T-helper 2 cell (primary cell): ENCODE measurements at places on chromosomes 6 and 20.

- no peak for DNase-seq
Observed at GRCh38 chr6:21612067-21612745, 18.7 kb downstream of the SOX4 start.

- DNase-seq, result no peak
Observed at GRCh38 chr20:59404749-59405148, 104.3 kb downstream of the EDN3 start.

DNA sequence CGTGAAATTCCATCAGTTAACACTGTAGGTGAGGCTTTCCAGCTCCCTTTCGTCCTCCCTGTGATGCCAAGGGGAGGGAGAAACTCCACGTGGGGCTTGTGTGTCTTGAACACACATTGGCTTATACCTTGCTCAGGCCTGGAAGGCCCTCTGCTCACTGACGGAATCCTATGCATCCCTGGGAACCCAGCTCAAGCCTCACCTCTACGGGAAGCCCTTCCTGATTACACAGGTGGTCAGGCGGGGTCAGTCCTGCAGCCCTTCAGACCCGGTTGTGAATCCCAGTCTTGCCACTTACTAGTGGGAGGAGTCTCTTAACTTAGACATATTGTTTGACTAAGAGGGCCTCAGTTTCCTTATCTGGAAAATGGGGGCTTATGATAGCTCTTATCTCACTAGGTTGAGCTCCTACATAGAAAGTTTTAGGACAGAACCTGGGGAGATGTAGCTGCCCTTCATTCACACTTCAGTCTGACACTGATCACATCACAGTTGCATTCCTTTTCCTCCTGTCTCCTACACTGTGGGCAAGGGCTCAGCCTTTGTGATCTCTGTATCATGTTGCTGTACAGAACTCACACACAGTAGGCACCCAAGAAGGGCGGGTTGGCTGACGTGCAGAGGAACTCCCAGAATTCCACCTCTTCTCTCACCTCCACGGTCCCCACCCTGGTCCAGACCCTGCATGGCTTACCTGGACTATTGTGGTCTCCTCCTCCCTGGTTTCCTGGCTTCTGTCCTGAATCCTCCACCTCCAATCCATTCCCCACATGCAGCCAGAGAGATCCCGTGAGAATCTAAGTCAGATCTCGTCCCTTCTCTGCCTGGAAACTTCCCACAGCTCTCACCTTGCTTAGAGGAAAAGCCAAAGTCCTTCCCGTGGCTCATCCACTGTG, 129.6 kb downstream of the CEBPB start:
- no peak for DNase-seq

- no peak for DNase-seq
Observed at GRCh38 chr6:100693249-100693927, 187.7 kb downstream of the ASCC3 start.

DNA sequence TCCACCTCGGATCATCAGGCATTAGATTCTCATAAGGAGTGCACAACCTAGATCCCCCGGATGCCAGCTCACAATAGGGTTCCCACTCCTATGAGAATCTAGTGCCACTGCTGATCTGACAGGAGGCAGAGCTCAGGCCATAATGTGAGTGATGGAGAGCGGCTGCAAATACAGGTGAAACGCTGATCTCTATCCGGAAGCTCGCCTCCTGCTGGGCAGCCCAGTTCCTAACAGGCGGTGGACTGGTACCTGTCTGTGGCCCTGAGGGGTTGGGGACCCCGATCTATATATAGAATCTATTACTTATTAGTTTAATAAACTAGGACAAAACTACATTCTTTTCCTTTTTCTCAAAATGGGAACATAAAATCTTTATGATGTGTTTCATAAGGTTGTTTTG, 741.9 kb downstream of the RFPL4B start:
- no peak for DNase-seq

- no peak for DNase-seq
Observed at GRCh38 chr6:138371720-138372119, 6.0 kb upstream of the SMIM28 start.

DNA sequence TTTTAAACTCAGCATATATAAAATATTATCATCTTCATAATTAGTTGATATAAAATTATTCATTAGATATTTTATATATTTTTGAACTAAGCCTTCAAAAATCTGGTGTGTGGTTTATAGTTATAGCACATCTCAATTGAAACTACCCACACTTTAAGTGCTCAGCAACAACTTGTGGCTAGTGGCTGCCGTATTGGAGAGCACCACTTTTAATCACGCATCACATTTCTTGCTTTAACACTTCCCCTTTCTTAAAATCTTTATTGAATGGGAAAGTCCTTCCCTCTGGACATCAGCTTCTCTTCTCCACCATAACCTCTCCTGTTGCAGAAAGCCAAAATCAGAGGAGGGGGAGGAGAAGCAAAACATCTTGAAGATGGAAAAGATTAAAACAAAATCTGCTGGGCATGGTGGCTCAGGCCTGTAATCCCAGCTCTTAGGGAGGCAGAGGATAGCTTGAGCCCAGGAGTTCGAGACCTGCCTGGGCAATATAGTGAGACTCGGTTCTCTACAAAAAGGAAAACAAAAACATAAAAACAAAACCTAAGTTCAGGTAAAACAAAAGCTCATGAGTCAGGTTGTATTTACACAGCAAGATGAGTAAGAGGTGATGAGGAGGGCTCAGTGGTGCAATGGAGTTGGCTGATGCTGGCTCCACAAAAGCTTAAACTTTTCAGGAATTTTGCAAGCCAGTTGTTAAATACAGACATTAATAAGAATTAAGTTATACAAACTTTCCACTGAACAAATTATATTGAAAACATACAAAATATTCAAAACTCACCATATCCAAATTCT, 237.0 kb upstream of the SUPT3H start:
- no peak for DNase-seq

DNA sequence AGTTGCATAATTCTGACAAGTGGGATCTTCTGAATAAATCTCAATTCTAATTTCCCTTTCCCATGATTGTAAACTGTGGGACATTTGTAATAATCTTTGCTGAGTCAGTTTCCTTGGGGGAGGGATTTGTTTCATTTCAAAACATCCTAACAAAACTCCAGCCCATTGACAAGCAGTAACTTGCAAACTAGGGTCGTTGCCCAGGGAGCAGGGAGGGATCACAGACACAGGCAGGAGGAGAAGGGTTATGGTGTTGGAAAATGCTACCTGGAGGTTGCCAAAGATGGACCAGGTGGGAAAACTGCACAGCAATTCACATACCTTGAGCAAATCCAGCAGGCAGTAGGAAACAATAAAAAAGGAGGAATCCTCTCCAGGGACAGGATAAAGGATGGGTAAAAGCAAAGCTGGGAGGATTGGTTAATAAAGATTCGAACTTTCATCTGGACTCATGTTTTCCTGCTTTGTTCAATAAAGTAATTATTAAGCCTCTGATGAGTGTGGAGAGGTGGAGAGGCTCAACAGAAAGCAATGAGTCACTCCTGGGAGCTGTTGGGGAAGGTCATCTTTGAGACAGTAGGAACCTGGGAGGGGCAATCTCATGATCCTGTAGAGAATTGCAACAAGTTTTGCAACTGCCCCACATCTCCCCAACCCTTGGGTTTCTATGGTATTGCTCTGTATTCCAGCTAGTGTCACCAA, 87.3 kb upstream of the AKIRIN2 start:
- DNase-seq, result no peak

DNA sequence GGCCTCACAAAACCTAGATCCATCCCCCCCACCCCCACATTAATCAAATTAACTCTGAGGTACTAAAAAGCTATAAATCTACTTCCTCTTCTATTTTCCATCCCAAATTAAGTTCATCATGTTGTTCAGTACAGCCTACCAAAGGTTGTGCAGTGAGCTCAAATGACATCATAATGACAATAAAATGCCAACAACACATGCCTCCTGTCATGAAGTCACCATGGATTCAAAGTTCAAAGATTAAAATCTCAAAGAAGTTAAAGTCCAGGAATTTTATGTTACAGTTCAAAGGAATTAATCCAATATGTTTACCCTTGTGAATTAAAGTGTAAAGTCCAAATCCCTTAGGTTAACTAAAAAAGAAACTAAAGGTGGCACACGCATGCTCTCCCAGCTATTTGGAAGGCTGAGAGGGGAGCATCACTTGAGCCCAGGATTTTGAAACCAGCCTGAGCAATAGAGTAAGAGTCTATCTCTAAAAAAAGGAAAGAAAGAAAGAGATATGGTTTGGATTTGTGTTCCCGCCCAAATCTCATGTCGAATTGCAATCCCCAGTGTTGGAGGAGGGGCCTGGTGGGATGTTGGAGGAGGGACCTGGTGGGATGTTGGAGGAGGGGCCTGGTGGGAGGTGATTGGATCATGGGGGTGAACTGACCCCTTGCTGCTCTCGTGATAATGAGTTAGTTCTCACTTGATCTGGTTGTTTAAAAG, 25.7 kb upstream of the SIRT5 start:
- DNase-seq, result no peak

- DNase-seq, result no peak
Observed at GRCh38 chr20:6024768-6025167, 29.1 kb downstream of the LRRN4 start.

DNA sequence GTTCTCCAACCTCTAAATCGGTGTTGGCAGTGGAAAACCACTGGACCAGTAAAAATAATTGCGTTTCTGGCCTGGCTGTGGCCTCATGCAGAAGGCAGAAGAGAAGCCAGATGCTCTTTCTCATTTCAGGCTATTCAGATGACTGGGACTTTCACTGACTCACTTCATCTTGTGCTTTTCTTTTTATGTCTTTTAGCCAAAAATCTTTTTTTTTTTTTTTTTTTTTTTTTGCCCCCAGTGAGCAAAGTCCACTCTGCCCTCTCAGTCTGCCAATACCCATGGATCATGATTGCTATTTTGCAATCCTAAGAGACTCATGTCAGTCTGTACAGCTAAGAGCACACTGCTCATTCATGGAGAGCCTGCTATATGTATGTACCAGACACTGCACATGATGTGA, 962.5 kb downstream of the KIF16B start:
- no peak for DNase-seq

DNA sequence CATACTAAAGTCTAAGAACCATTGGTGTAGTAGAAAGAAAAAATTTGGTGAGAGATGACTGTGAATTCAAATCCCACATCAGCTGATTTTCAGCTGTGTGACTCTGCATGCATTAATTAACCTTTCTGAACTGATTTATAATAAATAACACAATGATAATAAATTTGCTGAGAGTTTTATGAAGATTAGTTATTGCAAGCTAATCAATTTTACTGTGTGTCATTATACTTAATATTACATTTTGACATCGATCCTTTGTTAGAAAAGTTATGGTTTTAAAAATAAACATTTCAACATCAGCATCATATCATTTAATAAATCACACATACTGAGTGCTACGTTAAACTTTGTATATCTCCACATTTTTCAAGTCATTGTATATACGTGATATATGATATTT, 599.7 kb upstream of the MMS22L start:
- no peak for DNase-seq

- no peak for DNase-seq
Observed at GRCh38 chr20:15496501-15497039, 1076.7 kb downstream of the KIF16B start.

- DNase-seq, result no peak
Observed at GRCh38 chr20:5722927-5723326, 27.3 kb upstream of the SHLD1 start.

DNA sequence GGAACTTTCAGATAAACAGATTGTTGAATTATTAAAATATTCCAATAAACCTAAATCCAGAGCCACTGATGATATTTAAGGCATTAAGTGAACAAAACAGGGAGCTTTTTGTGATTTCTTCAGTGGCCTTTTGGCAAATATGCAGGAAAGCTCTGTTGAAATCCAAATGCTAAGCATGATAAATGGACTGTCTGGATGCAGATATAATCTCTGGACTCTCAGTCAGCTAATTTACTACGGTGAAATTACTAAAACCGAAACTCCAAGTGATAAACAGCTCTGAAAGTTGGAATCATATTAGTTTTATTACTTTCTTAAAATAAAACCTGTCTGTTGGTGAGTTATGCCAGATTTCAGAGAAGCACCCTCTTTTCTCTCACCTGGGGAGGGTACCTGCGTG, 120.3 kb downstream of the IMPG1 start:
- DNase-seq, result no peak

- DNase-seq, result no peak
Observed at GRCh38 chr20:11451793-11452291, 465.9 kb upstream of the BTBD3 start.

- no peak for DNase-seq
Observed at GRCh38 chr6:35209081-35209480, 4.7 kb upstream of the SCUBE3 start.

GRCh38 chr6:36098920-36099647, 31.2 kb upstream of the MAPK13 start:
- no peak for DNase-seq

- no peak for DNase-seq
Observed at GRCh38 chr20:61391812-61392520, 139.9 kb downstream of the CDH4 start.

DNA sequence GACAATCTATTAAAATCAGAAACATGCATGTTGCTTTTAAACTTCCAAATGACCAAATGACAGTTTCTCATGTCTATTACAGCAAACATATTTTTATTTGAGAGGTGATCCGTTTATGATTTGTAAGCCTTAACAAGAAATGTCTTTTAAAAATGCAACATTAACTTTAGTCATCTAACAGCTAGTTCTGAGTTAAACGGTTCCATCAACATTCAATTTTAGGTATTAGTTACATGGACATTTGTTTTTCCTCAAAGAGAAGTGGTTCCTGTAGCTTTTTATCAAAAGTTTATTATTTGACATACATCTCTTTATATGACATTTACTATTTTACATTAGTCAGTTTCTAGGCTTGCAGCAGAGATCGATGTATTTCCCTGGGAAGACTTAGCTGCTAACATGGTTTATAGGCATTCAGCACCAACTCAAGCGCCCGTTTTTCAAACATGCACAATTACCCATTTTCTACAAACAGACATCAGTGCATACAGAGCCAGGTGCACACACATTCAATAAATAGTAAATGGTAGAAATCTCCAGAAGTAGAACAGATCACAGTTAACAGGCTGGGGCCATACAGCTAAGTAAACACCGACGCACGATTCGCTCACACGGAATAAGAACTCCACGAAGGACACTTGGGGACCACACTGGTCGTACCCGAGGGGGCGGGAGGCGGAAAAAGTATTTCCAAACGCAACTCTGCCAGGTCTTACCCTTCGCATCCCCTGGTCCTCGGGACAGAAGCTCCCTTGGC, 882 bp downstream of the CNR1 start:
- DNase-seq, result no peak

DNA sequence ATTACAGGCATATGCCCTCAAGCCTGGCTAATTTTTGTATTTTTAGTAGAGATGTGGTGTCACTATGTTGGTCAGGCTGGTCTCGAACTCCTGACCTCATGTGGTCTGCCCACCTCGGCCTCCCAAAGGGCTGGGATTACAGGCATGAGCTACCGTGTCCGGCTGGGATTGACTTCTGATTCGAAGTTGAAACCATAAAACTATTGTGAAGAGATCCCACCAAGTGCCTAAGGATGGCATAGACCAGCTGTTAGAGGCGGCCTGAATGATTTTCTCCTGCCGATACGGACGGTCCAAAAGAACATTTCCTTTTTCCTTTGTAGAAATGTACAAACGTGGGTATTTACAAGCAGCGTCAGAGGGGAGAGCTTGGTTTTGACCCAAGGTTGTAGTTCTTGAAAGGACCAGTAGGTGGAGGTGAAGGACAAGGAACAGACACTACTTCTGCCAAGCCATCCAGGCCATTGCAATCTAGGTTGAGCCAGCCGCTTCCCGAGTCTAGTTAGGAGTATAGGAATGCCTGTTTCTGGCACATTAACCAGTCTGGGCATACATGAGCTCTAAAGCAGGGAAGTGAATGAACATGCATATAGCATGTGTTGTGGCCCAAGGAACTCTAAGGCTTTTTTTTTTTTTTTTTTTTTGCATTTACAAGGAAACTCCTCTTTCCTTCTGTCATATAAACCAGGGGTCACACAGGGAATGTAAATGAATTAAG, 29.0 kb downstream of the MOCS3 start:
- DNase-seq, result peak; percentile 23

GRCh38 chr20:39851459-39851858, 837.6 kb downstream of the MAFB start:
- no peak for DNase-seq
